ENCODE measurements at places on chromosomes 11 and 22.

- no peak for DNase-seq
These were observed 2.0 kb upstream of the EHD1 start for GRCh38 chr11:64880240-64881001.

DNA sequence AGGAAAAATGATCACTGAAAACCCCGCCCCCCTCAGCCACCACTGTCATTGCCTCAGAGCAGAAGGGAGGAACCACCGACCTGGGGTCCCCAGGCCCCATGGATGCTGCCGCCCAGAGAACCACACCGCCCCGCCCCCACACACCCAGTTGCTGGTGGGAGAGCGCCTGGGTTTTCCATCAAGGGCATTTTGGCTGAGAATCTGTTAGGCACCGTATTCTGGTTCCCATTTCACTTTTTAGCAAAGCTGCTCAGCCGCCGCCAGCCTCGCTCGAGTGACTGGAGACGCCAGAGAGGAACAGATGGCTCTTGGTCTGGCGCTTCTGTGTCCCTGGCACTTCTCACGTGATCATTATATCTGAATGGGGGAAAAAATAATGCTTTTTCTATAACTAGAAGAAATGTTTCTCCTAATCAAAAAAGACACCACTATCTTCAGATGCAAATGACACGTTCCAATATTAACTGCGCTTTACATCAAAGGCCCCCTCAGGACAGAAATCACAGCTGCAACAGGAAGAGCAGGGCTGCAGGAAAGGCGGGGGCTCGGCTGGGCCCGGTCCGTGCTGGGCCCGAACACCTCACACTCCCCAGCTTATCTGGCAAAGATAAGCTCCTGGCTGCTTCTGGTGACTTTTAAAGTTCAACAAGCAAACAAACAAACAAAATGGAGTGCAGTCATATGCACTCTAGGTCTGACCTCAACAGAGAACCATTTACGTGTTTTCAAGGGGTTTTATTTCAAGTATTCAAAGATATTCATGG, 149.8 kb downstream of the MPPED1 start:
- DNase-seq, result no peak

GRCh38 chr22:32444068-32444467, 20.2 kb downstream of the BPIFC start:
- no peak for DNase-seq

- DNase-seq, result no peak
These were observed 28.5 kb downstream of the RPUSD4 start for GRCh38 chr11:126182787-126183445.

- DNase-seq, result no peak
These were observed 176.1 kb downstream of the RRAS2 start for GRCh38 chr11:14182833-14183364.

DNA sequence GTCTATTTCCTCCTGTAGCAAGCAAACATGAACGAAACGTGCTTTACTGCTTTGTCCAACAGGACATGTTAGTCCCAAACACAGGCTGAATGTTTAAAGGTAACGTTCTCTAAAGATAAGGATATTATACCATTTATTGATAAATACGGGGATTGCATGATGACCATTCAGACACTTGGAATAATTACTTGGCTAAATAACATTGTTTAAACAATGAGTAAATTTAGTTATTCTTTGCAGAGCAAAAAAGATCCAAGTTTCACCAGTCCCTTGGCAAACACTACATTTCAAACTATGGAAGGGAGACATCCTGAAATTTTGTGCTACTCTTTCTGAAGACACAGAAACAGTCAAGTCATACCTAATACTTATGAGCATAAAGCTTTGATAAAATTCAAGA, 88.0 kb downstream of the ZNF280B start:
- no peak for DNase-seq

DNA sequence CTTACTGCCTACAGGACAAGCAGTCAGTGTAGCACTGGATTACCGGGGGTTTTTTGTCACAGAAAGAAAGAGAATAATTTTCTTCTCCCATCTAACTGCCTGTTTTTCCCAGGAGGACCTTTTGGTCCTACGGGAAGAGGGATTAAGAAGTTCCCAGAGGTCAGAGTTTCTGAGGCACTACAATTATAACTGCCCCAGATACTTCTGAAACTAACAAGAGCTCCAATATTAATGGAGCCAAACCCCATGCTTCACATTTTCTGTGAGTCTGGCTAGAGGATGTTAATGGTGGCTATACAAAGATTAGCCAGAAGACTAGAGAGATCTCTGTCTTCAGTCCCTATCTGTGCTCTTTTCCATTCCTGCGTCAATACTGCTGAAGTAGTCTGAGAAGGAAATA, at the start of gene OR56A3:
Gene OR56A3 (plus strand): TSS at position 301 of the 400 bp plus-strand sequence. CDS start 5,096 bp downstream, outside the sequence.
- DNase-seq, result no peak

- DNase-seq, result no peak
These were observed 37.4 kb downstream of the SMC1B start for GRCh38 chr22:45376009-45376408.

DNA sequence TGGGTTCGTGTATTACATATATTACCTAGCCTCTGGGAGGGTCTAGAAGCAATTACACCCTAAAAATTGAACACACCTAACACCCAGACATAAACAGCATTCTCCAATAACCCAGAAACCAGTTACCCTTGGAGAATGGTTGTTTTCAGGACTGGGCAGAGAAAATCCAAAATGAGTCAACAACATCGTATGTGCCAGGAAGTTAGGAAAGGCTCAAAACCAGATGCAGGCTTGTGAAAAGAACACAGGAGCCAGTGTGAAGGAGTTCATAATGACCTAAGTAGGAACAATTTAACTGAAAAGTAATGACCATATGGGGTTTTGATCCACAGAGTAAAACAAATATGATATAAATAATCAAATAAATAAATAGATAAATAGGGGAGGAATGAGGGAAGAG, 5.1 kb upstream of the CLPB start:
- DNase-seq, result no peak

DNA sequence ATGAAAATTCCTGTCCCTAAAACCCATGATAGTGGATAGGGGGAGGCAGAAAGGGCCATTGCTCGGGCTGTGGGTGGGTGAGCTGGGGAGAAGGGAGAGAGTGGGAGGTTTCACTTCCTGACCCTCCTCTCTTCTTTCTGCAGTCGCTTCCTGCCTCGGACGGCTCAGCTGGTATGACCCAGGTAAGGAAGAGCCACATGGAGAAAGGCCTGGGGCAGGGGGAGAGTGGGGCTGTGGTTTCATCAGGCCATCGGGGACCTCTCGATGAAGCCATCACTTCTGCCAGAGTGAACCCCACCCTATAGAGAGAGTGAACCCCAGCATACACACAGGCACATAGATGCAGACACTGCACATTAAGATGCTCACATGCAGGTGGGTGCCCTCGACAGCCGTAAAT, 12.6 kb downstream of the CD5 start:
- DNase-seq, result no peak

GRCh38 chr22:25334162-25334490, 114.7 kb downstream of the CRYBB2 start:
- peak; percentile 31 for DNase-seq
